ENCODE measurements at places on chromosomes 6 and 20.

DNA sequence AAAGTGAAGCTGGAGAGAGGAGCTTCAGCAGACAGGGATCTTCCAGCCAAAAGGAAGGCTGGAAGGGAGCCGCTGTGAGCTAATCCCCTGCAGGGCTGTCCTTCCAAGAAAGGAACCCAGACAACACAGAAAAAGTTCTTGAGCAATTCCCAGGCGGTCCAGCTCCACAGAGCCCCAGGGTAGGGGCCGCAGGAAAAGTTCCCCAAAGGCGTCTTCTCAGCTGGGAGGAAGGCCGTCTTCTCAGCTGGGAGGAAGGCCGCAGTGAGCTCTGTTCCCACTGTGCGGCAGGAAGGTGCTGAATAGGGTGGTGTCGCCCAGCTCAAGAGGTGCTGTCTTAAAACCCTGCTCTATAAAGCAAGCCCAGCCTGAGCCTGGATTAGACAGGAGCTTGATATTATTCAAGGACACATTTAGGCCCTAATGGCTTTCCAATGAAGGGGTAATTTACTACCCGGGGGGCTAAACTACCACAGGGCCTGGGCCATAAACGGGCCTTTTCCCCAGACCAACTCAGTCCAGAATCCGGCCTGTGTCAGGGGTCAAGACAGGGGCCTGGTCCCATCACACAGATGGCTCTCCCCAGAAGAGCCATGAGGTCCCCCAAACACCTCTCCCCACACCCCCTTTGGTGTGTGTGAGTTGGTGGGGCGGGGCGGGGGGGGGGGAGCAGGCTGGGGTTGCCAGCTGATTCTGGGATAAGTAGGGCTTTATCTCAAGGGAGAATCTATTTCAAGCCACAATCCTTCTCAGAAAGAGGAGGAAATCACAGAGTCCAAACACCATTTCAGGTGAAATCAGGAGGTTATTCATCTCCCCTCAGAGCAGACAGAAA lies 103.6 kb downstream of the NOL4L start:
- DNase-seq, result no peak

DNA sequence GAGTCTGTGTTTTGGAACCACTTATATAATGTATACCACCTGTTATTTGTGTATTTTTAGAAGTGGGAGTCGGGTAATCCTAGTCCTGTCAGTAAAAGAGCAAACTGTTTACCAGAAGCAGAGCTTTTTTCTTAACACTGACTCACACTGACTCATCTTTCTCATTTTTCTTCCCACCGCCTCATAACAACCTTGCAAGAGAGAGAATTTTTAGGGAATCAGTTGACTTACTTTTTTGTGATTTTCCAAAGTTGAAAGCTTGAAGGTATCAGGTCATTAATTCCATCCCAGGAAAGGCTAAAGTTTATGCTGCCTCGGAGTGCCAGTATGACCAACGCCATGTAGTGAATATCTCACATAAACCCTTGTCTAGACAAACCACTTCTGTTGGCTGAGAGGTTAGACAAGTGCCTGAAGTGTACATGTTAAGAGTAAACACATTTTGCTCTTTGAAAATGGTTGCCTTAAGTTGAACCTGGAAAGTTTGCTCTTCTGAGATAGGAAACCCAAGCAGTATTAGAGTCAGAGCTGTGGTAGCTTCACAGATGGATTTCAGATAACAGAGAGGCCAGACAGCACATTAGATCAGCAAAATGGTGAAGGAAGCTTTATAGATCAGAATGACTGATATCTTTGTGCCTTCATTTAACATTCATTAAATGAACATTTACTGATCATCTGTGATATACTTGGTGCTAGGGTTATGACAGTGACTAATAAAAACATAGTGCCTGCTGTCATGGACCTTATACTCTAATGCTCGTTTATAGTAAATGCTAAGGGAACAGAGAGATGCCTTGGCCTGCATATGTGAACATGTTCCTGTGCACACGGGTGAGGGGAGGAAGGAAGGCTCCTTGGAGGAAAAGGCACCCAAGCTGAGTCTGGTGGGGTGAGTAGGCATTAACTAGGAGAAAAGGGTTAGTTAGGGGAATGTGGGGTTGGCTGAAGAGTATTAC lies 29.1 kb upstream of the PKIG start:
- no peak for DNase-seq

- DNase-seq, result no peak
Observed at GRCh38 chr6:166744223-166745134, 117.4 kb upstream of the RPS6KA2 start.

GRCh38 chr6:119052987-119053386 lies 25.5 kb downstream of the FAM184A start:
- no peak for DNase-seq

DNA sequence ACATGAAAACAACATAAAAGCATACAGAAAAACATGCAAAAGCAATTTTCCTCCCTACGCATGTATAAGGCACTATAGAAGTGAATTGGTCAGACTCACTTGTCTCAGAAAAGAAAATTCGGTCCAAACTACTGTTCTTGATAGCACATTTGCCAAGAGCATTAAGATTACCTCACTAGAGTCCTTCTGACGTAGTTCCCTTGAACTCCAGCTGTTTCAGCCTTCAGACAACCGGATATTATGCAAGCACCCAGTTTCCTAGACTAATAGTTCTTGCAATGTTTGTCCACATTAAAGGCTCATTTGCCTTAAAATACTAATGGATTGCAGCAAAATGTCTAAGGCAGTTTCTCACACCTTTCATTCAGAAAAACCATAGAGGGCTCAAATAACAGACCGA lies 2.5 kb upstream of the CASS4 start:
- DNase-seq, result no peak

Data from HEK293T (cell line).